ENCODE measurements at places on chromosomes 12 and 14.

DNA sequence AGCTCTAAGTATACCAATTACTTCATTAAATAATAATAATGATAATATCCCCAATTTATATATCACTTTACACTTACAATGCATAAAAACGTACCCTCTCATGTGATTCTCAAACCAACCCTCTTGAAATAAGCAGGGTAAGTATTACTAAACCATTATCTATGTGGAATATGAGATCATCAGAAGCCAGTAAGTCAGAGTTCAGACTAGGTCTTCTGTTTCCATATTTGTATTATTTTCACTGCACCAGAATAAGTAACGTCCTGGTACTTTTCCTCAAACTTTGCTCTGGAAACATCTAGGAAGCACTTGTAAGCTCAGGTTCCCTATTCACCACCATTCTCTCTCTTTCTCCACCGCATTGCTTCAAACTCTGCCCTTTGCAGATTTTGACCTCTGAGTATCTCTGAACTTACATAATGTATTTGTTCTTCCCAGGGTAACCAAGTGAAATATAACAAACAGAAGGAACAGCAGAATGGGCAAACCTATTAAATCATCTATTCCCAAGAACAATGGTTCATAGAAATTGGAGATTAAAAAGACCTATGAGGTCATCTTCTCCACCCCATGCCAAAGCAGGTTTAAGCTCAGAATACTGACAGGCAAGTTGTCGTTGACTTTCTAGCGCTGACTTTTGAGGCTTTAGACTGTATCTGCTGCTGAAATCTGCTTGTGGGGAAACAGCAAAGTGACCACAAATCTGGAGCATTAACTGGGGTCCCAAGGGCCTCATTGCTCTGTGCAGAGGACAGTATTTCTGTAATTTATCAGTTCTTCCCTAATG is 161.3 kb upstream of the FAR2 start:
- no peak for DNase-seq

- no peak for DNase-seq
Measured at GRCh38 chr12:46462641-46463355, 90.2 kb upstream of the SLC38A2 start.

DNA sequence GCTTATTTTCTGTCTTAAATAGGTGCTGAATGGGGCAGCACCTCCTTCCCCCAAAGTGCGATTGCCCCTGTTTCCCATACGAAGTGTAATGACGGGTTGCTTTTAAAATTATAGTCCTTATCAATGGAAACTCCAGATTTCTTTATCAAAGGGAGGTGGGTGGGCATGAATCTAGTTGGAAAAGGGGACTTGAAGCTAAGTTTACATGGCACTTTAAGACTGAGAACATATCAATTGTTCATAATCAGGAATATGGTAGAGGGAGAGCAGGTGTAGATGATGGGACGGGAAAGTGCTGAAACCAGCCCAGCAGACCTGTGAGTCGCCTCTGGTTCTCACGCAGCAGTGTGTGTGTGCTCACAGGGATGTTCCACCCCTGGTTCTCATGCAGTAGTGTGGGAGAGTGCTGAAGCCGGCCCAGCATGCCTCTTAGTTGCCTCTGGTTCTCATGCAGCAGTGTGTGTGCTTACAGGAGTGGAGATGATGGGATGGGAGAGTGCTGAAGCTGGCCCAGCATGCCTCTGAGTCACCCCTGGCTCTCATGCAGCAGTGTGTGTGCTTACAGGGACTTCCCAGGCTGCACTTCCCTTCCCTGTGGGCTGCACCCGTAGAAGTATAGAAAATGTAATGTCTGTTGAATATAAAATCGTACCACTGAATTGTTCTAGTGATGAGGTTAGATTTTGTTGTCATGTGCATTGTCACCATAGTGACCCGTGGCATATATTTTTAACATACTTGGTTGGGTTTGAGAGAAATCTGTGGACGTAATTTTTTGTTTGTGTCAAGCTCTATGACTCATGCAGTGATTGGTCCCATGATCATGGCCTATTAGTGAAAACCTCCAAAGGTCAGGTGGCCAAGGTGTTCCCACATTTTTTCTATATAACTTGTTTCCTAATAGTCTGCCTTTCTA is 51.6 kb downstream of the GPATCH2L start:
- DNase-seq: peak; percentile 78

DNA sequence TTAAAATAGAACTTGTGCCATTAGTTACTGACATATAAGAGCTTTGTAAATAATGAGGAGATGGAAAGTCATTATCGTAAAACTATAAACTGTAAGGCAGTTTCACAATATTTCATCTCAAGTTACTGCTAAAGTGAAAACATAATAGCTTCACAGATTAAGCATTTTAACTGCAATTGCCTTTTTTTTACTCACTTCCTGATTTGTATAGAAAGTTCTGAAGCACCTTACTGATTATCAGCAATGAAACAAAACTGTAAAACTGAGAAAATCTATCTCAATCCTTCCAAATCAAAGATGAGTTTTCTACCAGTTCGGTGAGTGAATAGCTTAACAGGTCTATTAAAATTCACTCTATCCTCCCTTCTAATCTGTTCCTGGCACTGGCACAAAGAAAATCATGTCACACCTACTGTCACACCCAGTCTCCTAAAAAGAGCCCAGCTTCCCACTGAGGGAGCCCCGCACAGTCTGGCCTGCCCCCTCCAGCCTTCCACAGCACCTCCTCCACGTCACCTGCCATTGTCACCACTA is 161.4 kb upstream of the ABCD2 start:
- DNase-seq: no peak

DNA sequence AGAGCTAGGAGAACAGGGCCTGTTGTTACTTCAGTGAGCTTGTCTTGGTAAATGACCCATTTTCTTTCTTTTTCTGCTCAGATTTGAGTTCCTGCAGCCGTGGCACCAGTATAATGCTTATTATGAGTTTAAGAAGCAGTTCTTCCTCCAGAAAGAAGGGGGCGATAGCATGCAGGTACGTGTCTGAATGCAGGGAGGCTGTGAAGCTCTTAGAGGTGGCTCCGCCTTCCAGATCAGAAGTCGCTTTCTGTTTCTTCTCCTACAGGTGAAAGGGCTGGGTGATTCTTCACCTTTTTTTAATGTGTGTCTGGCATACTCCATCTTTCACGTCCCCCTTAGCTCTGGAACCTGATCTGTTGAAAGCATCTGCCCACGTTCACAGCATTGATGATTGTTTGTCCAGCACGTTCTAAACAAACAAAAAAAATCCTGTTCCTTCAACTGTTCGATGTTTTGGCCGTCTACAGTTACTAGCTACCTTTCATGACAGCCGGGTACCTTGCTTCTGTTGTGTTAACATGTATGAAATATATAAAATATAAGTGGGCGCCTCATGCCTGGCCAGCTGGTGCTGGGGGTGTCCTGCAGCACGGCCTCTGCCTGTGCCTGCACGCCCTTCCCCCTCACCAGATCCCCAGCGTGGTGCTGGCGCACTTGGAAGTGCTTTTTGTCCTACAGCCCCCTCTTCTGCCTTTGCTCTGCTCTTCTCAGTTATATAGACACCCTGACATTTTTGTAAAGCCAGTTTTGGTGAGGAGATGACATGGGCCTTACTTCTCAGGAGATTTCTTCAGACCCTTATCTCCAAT is 44.6 kb downstream of the SFSWAP start:
- DNase-seq: peak; percentile 23

DNA sequence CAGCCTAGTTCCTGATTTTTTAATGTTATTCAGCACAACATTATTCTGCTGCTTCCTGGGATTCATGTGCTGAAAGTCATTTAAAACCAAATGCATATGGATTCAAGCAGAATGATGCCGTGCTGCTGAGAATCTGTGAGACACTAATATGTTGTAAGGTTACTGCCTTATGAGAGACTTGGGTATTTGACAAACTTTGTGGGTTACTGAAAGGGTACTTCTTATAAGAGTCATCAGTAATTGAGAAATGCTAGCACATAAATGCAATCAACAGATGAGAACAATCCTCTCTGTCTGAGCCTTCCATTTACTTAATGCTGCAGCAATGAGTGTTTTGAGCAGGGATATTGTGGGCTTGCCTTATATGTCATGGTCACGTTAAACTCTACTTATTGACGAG is 175.7 kb downstream of the NPAS3 start:
- DNase-seq: no peak

DNA sequence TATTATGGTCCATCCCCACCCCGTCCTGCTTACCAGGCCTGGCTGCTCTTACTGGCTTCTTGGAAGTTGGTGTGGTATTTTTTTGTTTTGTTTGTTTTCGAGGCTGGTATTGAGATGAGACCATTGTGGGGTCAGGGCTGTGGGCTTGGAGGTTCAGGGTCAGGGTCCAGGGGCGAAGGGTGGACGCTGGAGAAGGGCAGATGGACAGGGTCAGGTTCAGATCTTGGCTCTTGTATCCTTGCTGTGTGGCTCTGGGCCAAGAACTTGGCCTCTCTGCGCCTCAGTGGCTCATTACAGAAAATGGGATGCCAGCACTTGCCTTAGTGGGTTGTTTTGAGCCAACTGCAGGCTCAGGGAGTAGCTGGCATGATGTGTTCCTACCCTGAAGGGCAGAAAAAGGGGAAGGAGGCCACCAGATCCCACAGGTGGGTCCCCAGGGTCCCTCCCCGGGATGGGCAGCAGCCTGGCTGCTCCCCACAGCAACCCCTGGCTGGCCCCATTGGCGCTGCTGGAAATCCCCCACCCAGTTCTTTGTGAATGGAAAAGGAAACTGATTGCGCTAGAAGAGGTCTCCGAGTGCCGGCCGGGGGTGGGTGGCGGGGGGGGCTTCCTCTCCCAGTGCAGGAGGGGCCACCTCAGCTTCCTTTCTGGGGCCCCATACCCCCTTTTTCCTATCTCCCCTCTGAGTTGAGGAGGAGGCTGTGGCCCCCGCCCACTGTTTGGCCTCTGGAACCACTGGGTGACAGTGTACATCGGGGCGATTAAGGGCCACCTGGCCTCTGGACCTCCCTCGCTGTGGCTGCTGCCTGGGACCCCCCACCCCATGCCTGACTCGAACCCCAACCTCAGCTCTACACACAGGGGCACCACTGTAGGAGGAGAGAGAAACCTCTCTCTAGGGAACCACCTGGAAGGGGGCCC is 25.0 kb downstream of the SH2B3 start:
- no peak for DNase-seq

DNA sequence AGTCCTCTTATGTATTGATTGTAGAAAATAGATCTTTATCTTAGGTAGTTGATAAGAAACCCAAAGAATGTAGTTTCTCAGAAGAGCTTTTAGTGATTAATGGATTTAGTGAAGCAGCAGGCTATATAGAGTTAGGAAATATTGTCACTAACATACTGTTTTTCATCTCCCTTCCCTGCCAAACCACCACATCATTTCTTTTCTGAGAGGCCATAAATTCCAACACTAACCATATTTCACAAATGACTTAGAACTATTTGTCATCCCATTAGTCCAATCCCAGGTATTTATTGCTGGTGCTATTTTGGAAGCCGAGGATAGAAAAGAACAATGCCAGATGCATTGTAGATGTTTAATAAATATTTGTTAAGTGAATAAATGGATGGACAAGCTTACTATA is 185.7 kb downstream of the KICS2 start:
- DNase-seq: peak; percentile 61

DNA sequence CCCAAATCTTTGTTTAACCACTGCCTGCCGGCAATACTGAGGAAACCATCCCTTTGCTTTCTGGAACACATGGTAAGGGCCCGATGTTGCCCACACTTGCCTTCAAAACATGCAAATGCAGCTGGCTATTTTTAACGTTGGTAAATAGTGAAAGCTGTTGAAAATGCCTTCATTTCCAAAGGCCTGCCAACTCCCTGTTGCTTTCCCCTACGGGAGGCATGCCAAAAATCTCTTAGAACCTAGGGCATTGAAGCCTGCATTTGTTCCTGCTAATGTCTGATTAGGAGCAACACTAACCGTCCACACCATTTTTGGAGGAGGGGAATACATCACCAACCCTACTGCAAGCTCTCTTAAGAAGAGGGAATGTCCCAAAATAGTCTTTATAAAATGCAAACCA is 152.6 kb upstream of the NOS1 start:
- no peak for DNase-seq
